ENCODE measurements at places on chromosomes 7 and 10.

DNA sequence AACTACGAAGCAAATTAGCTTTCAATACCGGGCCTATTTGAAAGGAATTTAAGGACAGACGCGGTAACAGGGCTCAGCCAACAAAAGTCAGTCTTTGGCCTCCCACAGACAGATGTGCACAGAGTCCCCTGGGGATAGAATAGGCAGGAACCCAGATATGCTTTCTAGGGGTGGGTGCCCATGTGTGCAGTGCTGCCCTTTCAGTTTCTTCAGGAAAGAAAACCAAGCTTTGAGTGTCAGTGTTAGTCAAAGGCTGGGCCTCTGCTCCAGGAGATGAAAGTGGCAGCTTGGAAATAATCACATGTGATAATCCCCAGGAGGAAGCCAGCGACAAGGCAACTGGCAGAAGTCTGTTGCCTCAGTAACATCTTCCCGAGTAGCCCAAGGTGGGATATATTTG, 43.8 kb upstream of the CSTF2T start:
- no peak for DNase-seq

- DNase-seq: no peak
Observed at GRCh38 chr7:33781796-33782195, 123.5 kb upstream of the BMPER start.

DNA sequence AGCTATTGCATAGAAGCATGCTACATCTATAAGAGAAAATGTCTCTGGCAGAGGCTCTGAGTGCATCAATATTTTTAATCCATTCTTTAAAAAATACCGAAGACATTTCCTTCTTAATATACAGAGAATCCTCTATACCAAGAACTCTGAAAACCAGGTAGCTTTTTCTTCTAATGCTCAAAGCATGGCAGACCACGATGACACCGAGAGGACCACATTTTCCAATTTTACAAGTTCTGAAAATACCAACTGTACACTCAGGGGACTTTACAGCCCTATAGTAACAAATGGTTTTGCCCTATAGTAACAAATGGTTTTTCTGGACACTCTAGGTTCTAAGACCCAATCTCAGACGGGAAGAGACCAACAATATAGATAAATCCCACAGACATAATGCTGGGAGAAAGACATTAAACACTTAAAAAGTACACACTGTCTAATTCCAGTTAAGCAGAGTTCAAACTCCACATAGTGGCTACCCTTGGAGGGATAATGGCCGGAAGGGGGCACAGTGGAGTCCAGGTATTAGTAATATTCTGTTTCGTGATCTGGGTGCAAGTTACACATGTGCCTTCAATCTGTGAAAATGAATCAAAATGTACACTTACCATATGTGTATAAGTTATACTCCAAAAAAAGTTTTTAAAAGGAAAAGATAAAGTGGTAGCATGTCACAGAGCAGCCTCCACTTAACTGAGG, 26.2 kb downstream of the CCDC6 start:
- no peak for DNase-seq

DNA sequence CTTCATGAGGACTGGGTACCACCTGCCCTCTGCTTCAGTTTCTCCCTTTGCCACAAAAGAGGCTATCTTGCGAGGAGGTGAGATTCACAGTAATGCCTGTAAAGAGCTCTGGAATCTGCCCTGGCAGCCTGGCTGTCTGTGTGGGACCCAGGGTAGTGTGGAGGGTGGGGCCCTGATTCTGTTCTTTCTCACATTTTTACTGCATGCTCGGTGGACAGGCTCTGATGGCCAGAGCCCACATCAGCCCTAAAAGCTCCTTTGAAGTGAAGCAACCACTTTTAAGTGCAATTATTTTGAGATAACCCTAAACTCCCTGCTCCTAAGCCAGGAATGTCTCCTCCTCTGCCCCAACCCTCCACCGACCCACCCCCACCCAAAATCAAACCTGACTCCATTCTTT, 92.1 kb upstream of the PODXL start:
- DNase-seq: no peak

- no peak for DNase-seq
Observed at GRCh38 chr7:1240517-1241257, 8.0 kb downstream of the UNCX start.

DNA sequence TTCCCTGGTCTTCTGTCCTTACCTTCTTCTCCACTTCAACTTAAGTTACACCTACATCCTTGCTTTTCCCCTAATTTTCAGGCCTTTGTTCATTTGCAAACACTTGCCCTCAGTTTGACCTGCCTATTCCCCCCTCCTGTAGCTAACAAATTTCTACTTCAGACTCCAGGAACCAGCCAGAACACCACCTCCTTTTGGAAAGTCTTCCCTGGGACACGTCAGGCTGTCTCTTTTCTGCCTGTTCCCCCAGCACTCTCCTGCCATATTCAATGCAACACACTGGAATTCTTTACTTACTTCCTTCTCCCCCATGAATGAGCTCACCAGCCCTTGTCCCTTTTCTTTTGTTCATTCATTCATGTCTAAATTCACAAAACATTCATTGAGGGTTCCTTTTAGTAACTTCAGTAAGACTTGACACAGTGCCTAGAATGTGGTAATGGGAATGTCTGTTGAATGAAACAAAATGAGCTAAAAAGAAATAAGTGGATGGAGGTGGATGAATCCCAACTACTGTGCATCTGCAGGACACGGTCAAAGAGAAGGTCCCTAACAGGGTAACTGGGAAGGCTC, 478.0 kb downstream of the KCNMA1 start:
- no peak for DNase-seq

DNA sequence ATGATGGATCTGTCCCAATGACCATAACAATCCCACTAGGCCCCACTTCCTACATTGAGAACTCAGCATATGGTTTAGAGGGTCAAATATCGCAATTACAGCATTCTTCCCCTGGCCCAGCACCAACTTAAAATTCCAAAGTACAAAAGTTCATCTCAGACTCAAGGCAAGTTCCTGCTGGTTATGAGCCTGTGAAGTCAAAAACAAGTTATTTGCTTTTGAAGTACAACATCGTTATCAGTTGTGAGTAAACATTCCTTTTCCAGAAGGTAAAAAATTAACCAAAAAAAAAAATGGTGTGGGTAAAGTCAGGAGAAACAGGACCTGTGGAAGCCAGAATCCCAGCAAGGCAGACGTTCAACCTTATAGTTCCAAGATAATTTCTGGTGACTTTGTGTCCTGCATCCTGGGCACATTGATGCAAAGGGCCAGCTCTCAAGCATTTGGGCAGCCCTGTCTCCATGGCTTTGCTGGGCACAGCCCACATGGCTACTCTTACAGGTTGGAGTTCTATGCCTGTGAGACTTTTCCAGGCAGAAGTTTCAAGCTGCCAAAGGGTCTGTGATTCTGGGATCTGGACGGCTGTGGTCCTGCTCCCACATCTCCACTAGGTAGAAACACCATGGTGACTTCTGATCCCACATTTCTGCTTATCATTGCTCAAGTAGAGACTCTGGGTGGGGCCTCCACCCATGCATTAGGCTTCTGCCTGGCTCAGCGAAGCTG, 37.5 kb downstream of the AKR1C8 start:
- no peak for DNase-seq

- no peak for DNase-seq
Observed at GRCh38 chr7:81195033-81195432, 276.2 kb upstream of the SEMA3C start.

DNA sequence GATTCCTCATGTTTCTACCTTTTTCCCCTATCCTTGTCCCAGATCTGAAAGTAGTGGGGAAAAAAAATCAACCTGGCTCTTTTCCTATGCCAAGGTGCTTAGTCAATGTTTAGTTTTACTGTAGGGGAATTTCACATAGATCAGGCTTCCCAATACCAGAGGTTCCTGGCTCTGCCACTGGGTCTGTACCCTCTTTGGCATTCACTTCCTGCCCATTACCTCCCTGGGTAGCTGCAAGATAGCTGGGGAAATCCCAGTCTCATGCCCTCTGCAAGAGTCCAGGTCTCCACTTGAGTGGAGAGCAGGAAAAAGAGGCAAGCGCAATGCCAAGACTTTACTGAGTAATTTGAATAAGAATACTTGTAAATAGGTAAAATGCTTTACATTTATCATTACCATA, 3.5 kb upstream of the BPGM start:
- no peak for DNase-seq

DNA sequence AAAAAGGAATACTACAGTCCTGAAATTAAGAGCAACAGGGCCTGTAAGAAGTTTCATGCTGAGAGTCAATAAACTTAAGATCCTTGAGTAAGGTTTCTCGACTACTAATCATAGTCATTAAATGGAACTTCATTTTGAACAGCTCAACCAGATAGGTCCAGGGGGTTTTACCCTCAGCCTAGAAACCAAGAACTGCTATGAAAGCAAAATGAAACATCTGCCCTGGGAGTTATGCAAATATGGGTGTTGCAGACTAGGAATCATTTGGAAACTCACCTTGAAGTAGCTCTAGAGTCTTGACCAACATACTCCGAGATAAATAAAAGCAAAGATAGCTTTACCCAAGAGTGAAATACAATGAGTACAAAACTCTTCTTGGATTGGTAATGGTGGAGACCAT, 128.0 kb downstream of the HGF start:
- DNase-seq: no peak

- no peak for DNase-seq
Observed at GRCh38 chr7:129469930-129470329, 32.4 kb upstream of the SMKR1 start.

DNA sequence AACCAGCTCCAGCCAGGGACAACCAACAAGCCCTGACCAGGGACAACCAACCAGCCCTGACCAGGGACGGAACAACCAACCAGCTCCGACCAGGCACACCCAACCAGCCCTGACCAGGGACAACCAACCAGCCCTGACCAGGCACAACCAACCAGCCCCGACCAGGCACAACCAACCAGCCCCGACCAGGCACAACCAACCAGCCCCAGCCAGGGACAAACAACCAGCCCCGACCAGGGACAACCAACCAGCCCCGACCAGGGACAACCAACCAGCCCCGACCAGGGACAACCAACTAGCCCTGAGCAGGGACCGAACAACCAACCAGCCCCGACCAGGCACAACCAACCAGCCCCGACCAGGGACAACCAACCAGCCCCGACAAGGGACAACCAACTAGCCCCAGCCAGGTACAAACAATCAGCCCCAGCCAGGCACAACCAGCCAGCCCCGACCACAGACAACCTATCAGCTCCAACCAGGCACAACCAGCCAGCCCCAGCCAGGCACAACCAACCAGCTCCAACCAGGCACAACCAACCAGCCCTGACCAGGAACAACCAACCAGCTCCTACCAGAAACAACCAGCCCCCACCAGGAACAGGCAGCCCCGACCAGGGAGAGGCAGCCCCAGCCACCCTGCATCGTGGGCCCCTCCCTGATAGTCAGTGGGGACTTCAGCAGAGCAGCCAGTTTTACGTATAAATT, 56.4 kb downstream of the PROSER2 start:
- DNase-seq: no peak

GRCh38 chr10:23585666-23586065, 146.8 kb downstream of the OTUD1 start:
- DNase-seq: no peak

- DNase-seq: peak; percentile 19
Observed at GRCh38 chr10:71077796-71078453, 134.4 kb upstream of the UNC5B start.

GRCh38 chr7:133545618-133546017, 292.7 kb downstream of the EXOC4 start:
- no peak for DNase-seq

DNA sequence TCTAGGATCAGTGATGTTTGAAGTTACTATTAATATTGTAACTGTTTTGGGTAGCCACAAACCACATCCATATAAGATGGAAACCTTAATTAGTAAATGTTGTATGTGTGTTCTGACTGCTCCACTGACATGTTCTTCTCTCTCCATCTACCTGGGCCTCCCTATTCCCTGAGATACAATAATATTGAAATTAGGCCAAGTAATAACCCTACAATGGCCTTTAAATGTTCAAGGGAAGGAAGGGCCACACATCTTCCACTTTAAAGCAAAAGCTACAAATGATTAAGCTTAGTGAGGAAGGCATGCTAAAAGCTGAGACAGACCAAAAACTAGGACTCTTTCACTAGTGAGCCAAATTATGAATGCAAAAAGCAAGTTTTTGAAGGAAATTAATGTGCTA, 176.4 kb upstream of the ANK3 start:
- DNase-seq: no peak

- no peak for DNase-seq
Observed at GRCh38 chr7:88771417-88771816, 11.9 kb downstream of the ZNF804B start.

- DNase-seq: no peak
Observed at GRCh38 chr7:155437836-155438235, 20.1 kb upstream of the EN2 start.

- no peak for DNase-seq
Observed at GRCh38 chr10:28125701-28126100, 126.8 kb upstream of the ODAD2 start.

DNA sequence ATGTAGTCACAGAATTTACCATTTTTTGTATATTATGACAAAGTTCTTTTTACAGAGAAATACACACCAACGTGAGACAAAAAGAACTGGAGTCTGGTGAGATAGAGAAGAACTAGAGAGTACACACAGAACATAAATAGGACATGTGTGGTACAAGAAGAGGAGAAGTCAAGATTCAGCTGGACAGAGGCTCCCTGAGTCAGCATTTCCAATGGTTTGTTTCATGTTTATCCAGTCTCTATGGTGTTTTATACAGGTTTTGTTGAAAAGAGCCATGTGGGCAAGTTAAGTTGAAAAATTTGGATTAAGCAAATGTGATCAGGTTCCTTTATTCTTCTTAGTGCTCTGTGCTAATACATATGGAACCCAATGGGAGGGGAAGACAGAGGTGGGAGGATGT, 105.5 kb upstream of the AKR1E2 start:
- DNase-seq: no peak

GRCh38 chr7:91883676-91884362, 3.3 kb upstream of the MTERF1 start:
- no peak for DNase-seq

DNA sequence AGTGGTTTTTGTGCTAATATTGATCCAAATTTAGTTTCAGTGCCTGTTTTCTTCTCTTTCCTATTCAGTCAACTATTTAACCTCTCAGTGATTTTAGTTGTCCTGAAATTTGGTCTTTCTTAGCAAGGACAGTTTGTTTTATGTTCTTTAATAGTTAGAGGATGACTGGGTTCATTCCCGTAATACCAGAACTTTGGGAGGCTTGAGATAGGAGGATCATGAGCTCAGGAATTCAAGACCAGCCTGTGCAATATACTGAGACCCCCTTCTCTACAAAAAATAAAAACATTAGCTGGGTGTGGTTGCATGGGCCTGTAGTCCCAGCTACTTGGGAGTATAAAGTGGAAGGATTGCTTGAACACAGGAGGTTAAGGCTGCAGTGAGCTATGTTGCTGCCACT, 148.3 kb downstream of the EXOC4 start:
- no peak for DNase-seq

DNA sequence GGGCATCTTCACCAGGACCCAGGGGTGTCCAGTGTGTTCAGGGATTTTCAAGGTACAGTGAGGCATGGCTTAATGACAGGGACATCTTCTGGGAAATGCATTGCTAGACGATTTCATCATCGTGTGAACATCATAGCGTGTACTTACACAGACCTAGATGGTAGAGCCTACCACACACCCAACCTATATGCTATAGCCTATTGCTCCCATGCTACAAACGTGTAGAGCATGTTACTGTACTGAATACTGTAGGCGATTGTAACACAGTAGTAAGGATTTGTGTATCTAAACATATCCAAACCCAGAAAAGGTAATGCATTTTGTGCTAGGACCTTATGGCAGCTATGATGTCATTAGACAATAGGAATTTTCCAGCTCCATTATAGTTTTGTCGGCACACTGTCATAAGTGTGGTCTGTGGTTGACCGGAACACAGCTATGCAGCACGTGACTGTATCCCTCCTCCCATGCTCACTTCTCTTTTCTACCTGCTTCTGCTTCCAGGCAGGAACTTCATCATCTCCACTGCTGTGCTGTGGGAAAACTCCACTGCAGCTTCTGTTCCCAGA, 416.2 kb upstream of the NFE2L3 start:
- no peak for DNase-seq
